Epithelial cell of proximal tubule (primary cell): ENCODE measurements at places on chromosomes 5 and 9. TPM values are rescaled to one million over a fixed set of nuclear protein-coding genes. Genes with fewer than 3 reads are reported as not detected.

YTHDC2 gene
- 7.3 and 10.2 TPM in 2 replicates for total RNA-seq

GRIA1 gene
- not detected in 2 replicates for total RNA-seq

SLC36A3 gene
- not detected in 2 replicates for total RNA-seq

RMRP gene
- 3,154 and 10,636 TPM in 2 replicates for total RNA-seq

ARID3C gene
- not detected in 2 replicates for total RNA-seq

PCDHB5 gene
- total RNA-seq, result 0.22 and 0.63 TPM in 2 replicates

PCA3 gene
- total RNA-seq, result not detected in 2 replicates

IL31RA gene
- total RNA-seq, result 2.5 and 2.9 TPM in 2 replicates

DNM1 gene
- total RNA-seq, result 2.6 and 16.7 TPM in 2 replicates

PCDHGC4 gene
- total RNA-seq, result 0.07 and 0.46 TPM in 2 replicates

PCDHAC1 gene
- total RNA-seq, result not detected in 2 replicates

ISL1 gene
- total RNA-seq, result not detected in 2 replicates

C9 gene
- not detected in 2 replicates for total RNA-seq

NSA2 gene
- 99.4 and 143 TPM in 2 replicates for total RNA-seq

CAVIN4 gene
- total RNA-seq, result 0.36 and 0.98 TPM in 2 replicates

ARL14EPL gene
- total RNA-seq, result 0.17 TPM in 1 of 2 replicates, not detected in the other

RLN1 gene
- total RNA-seq, result 0.69 and 1.3 TPM in 2 replicates

SLC22A5 gene
- total RNA-seq, result 11.9 and 13.1 TPM in 2 replicates

PRRX2 gene
- total RNA-seq, result 0.17 and 1.7 TPM in 2 replicates

SLCO4C1 gene
- 0.63 and 0.87 TPM in 2 replicates for total RNA-seq

GCNT1 gene
- 7.7 and 9.9 TPM in 2 replicates for total RNA-seq

ZNF618 gene
- 3.9 and 5.6 TPM in 2 replicates for total RNA-seq

FOXD4 gene
- 0.07 and 0.46 TPM in 2 replicates for total RNA-seq

PCDHA7 gene
- under 0.01 TPM in 1 of 2 replicates, not detected in the other for total RNA-seq

HSPB3 gene
- total RNA-seq, result not detected in 2 replicates

ANKRD31 gene
- total RNA-seq, result 0.12 and 0.14 TPM in 2 replicates

ANKRA2 gene
- 5.8 and 10.8 TPM in 2 replicates for total RNA-seq

SCGB3A2 gene
- not detected in 2 replicates for total RNA-seq

TAS2R1 gene
- total RNA-seq, result not detected in 2 replicates
